ENCODE measurements at places on chromosomes 5 and 9.

DNA sequence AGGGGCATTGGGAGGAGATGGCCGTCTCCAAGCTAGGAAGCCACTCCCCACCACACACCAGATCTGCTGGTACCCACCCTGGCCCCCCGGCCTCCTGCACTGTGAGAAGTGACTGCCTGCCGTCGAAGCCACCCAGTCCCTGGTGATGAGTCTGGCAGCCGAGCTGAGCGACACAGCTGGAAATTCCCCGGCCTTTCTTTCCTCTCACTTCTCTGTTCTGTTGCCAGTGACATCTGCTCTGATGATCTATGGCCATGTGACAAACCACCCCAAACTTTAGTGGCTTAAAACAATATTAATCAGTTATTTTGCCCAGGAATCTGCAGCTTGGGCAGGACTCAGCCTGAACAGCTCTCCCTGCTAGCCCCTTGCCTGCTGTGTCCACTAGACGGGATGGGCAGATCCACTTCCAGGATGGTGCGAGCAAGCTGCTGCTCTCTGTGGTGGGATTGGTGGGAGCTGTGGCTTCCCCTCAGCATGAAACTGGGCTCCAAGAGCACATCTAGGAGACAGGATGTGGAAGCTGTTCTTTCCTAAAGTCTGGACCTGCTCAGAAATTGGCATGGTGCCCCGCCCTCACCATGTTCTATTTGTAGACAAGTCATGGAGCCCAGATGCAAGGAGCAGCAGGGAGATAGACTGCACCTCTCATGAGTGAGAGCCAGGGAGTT lies 211.2 kb downstream of the GADD45G start:
- DNase-seq: no peak

GRCh38 chr5:127518319-127518621 lies 830 bp downstream of the PRRC1 start:
- DNase-seq: no peak

DNA sequence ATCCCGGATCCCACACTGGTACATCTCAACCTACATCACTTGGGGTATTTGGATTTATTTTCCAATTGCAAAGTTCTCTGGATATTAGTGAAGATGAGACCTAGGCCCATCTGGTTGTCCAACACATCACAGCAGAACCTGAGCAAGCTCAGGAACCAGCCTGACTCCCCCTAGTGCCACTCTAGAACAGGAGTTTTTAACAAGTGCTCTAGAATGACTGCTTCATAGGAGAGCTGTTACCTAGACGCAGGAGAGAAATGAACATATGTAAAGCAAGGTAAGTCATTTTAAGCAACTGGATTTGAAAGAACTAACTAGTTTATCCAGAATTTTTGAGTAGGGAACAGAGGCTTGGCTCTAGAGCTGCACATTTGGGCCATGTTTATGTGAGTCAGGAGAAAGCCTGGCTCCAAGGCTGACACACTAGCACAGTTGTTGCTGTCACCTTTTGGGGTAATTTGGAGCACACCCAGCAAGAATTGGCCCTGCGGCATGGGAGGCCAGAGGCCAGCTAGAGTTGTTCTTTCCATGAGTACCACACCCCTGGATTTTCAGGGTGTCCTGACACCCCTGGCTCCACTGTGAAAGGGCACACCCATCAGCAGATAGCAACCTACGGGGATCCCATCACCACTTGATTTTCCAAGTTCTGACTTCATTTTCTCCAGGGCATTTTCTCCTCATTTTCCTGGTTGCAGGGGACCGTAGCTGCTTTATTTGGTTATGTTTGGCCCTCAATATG lies 110.9 kb upstream of the LPAR1 start:
- DNase-seq: peak; percentile 3

GRCh38 chr9:105038051-105038450 lies 110.1 kb upstream of the ABCA1 start:
- DNase-seq: no peak

DNA sequence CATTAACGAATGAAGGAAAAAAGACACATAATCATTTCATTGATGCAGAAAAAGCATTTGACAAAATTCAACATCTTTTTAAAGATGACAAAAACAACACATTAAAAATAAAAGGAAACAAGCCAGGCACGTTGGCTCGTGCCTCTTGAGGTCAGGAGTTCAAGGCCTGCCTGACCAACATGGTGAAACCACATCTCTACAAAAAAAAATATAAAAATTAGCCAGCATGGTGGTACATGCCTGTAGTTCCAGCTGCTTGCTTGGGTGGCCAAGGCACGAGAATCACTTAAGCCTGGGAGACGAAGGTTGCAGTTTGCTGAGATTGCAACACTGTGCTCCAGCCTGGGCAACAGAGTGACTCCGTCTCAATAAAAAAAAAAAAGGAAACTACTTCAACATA lies 77.0 kb downstream of the ERCC6L2 start:
- no peak for DNase-seq

- no peak for DNase-seq
Measured at GRCh38 chr5:75536694-75537360, 25.1 kb downstream of the POLK start.

DNA sequence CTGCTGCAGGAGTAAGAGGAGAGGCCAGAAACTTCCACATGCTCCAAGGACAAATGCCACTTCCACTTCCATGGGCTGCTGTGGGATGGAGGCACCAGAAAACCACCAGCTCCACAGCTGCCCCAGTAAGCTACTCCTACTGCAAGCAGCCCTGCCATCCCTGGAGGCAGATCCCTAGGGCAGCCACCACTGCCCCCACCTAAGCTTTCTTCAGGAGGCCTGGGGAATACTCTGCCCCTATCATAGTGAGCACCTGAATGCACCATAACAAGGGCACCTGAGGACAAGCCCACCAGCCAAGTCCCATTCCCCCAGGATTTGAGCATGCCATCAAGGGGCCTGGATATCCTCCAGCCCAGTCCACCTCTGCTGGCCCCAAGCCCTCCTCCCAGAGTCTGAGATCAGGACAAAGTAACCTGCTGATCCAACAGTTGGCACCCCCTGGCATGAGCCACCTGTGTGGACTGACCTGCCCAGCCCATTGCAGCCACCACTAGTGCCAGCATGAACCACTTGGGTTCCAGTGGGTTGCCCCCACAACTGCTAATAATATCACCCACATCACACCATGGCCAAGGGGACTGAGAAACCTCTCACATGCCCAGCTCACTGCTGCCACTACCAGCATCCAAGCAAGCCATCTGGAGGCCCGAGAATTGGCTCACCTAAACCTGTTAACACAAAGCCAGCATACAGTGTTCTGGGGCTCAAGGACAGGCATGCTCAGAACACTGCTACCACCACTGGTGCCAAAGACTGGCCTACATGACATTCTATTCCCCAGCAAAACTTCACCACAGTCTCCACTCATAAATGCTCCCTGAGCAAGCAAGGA lies 480.1 kb downstream of the CDH12 start:
- no peak for DNase-seq

Measured in NB4 (cell line).